Activated naive CD8-positive, alpha-beta T cell treated with anti-CD3 and anti-CD28 coated beads for 36 hours (primary cell): ENCODE measurements at places on chromosomes 13 and 19. TPM values are rescaled to one million over a fixed set of nuclear protein-coding genes. Genes with fewer than 3 reads are reported as not detected.
A peak's percentile ranks its signal among the peaks of the same experiment; 100 is the strongest.

Gene SIGLEC11
- not detected for total RNA-seq

- no peak for DNase-seq
Observed at GRCh38 chr13:23654111-23655110, 84.2 kb downstream of the TNFRSF19 start.

- no peak for DNase-seq
Observed at GRCh38 chr13:95480131-95480545, 72.4 kb upstream of the CLDN10 start.

Gene ACP7
- not detected for total RNA-seq

Gene LHB
- total RNA-seq = not detected

GRCh38 chr19:7655581-7655980 is 13.3 kb upstream of the RETN start:
- no peak for DNase-seq

GRCh38 chr13:95660981-95661581 is 15.9 kb upstream of the DNAJC3 start:
- no peak for DNase-seq

GRCh38 chr19:30277941-30278881 is 94.0 kb upstream of the ZNF536 start:
- DNase-seq = no peak

Gene ZNF443
- 3.6 TPM for total RNA-seq

Gene ATP7B
- 0.80 TPM for total RNA-seq

DNA sequence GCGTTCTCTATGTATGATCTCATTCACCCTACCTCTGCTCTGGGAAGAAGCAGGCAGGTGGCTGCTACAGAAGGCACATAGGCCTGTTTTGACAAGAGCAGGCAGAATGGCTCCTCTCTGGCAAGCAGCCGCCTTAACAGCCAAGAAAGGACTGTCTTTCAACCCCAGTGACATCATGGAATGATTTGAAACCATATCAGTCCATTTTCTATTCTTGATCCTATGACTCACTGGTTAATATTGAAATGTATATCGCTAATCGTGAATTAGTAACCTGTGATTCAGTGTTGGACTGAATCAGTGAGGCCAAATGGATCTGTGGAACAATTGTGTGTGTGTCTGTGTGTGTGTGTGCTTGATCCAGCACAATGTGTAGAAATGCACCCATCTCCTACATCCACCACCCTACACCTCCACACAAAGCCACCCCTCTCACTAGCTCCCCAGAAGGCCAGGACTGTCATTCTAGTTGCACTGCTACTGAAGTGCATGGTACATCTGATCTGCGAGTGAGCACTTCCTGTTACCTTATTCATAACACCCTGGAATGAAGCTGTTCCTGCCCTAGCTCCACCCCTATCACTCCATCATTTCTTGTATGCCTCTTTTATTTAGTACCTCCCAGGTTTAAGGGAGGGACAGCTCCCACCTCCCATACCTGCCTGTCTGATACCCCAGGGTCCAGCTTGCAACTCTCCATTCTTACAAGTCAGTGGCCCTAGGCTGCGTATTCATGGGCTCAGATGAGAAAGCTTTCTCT is 460.0 kb downstream of the FOXO1 start:
- peak; percentile 30 for DNase-seq

Gene CGB1
- not detected for total RNA-seq

DNA sequence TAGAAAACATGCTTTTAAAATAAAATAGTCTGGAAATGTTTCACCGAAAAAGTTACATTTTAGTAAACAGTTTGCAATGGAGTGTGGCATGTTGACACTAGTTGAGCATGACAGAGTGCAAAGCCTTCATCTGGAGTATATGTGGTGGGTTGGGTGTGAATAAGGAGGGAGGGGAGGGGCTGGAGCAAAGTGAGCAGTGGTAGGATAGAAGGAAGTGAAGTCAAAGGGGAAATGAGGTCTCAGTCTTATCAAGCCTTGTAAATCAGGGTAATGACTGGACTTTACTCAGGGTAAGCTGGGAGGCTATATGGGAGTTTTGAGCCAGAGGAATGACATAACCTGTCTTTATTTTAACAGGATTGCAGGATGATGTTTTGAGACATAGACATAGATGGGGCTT is 222.8 kb downstream of the PCDH20 start:
- no peak for DNase-seq

Gene FUT1
- total RNA-seq = 0.12 TPM

DNA sequence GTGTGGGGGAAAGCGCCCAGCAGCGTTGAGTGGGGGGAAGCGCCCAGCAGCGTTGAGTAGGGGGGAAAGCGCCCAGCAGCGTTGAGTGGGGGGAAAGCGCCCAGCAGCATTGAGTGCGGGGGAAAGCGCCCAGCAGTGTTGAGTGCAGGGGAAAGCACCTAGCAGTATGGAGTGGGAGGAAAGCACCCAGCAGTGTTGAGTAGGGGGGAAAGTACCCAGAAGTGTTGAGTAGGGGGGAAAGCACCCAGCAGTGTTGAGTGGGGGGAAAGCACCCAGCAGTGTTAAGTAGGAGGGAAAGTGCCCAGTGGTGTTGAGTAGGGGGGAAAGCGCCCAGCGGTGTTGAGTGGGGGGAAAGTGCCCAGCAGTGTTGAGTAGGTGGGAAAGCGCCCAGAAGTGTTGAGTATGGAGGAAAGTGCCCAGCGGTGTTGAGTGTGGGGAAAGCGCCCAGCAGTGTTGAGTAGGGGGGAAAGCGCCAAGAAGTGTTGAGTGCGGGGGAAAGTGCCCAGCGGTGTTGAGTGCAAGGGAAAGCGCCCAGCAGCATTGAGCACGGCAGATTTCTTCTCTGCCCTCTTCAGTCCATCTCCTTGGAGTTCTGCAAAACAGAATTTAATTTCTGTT is 138.4 kb downstream of the ATP11A start:
- no peak for DNase-seq

Gene CPT1C
- total RNA-seq = 1.1 TPM

DNA sequence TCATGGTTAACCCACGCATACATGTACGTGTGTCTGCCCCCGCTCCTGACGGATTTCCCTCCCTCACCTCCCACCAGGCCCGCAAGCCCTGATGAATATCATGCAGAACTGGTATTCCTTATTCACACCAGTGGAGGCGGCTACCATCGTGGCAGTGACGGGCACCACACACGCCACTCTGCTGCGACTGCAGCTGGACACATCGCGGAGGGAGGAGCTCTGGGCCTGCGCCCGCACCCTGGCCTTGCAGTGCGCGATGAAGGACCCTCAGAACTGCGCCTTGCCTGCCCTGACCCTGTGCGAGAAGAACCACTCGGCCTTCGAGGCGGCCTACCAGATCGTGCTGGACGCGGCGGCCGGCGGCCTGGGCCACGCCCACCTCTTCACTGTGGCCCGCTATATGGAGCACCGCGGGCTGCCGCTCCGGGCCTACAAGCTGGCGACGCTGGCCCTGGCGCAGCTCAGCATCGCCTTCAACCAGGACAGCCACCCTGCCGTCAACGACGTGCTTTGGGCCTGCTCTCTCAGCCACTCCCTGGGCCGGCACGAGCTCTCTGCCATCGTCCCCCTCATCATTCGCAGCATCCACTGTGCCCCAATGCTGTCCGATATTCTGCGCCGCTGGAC is 35.0 kb downstream of the ZSWIM4 start:
- DNase-seq = no peak

Gene ZIC2
- total RNA-seq = not detected

Gene MISP
- total RNA-seq = not detected

Gene DMKN
- total RNA-seq = 1.5 TPM

DNA sequence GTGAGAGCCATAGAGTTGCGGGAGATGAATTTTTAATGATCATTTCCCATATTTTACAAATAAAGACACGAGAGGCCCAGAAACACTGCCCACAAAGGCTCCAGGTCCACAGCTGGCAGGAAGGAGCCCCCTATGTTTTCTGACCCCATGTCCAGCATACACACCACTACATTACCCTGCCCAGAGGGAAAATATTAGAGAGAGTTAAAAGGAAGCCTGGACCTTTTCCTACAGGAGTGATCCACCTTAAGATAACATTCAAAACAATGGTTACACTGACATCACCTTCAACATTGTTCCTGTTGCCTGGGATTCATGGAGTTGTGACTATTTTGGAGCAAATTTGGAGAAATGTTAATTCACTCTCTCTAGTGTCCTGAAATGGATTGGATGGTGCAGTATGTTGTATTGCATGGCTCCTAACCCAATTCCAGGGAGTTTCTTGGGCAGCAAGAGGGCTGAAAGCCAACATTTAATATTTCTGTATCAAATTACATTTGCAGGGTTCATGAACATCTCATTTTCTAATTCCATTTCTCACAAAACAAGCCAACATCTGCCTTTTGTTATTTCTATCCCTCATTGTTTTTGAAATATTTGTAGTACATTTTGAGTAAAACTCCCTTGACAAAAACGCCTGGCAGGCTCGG is 172.5 kb downstream of the DLEU7 start:
- no peak for DNase-seq

- DNase-seq = no peak
Observed at GRCh38 chr13:45011198-45011597, 21.9 kb downstream of the GPALPP1 start.

GRCh38 chr19:3603121-3603811 is 3.4 kb downstream of the TBXA2R start:
- DNase-seq = no peak
